ENCODE measurements at places on chromosomes 4 and X.

DNA sequence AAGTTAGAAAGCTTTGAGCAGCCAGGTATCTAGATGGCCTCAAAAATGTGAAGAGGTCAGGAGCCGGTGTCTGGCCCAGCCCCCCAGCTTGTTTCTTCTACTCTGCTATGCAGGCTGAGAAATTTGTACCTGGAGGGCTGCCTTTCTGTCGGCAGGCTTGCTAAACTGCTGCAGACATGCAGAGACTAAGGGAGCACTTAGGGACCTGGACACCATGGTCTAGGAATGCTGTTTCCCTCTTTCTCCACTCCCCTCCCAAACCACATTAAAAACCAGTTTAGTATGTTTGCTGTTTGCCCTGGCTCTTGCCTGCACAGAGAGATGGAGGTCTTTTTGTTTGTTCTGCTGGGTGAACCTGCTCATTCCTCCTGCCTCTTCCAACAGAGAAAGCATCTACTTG, 157.1 kb upstream of the DGKK start:
- no peak for DNase-seq

- no peak for DNase-seq
Observed at GRCh38 chrX:7372825-7373525, 225.0 kb upstream of the PUDP start.

DNA sequence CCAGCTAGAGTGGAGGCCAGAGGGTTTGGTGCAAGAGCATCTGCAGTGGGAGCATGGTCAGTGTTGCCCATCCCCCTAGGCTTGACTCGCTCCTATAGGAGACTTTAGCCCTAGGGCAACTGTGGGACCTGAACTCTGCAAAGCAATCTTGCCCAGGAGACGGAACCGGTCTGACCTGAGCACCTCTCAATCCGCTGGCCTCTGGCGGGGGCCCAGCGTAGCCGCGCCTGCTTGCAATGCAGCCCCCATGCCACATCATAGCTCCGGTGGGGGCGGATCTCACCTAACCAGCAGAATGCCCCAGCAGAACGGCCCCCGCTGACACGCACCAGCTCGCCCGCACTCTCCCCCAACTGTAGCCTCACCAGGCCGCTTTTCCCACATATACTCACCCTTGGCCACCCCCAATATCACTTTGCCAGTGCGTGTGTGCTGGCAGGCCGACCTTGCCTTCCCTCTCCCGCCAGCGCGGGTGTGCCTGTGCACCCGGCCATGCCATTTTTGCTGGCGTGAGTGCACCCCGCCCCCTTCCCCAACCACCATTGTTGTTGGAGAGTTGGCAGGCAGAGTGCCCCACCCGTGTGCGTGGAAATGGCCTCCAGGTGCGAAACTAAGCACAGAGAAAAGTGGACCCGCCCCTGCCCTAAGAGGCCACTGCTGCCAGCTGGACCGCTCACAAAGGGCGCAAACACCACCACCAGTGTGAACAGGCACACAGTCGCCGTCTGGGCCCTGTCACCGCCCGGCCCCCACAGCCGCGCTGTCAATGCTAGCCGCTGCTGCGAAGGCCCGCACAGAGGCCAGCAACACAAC, 5.8 kb downstream of the BEX4 start:
- no peak for DNase-seq

DNA sequence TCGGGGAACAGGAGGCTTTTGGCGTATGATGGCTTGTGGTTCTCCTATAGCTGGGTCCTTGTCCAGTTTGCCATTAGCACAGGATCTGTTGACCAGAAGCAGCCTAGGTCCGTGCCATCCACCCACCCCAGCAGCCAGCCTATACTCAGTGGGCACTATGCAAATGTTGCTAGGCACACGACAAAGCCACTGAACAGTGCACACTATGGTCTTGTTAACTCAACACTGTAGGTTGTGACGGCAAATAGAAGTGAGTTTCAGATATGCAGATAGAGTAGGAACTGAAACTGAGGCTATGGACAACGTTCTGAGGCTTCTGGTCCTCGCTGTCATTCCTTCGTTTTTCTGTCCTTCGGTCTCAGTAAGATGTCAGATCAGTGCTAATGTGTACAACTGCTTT, 541.3 kb upstream of the TENM3 start:
- no peak for DNase-seq

- DNase-seq = no peak
Observed at GRCh38 chrX:119177278-119177677, 49.7 kb upstream of the KIAA1210 start.

GRCh38 chrX:73581002-73581628, 18.1 kb downstream of the CHIC1 start:
- DNase-seq = no peak

DNA sequence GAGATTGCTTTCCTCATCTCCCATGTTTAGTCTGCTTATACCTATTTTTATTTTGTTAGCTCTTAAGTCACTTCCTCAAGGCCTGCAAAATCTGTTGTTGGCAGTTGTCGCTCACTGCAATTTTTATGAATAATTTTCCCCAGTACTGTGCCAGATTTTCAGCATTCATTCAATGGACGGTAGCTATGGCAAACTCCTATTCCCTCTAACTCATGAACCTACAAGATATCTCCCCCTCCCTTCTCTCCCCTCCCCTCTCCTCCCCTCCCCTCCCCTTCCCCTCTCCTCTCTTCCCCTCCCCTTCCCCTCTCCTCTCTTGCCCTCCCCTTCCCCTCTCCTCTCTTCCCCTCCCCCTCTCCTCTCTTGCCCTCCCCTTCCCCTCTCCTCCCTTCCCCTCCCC, 160.4 kb downstream of the FRAS1 start:
- DNase-seq = no peak
